ENCODE measurements at places on chromosomes 16 and 17. TPM values are rescaled to one million over a fixed set of nuclear protein-coding genes. Genes with fewer than 3 reads are reported as not detected.

Gene PRAC1
- not detected for total RNA-seq

Gene BCAR1
- total RNA-seq: 21.7 TPM

Gene LRRC59
- total RNA-seq: 89.5 TPM

Gene ALOX12B
- total RNA-seq: not detected

Gene CLDN7
- total RNA-seq: 0.34 TPM

Gene ARL5C
- total RNA-seq: not detected

Gene NME3
- total RNA-seq: 1.6 TPM

Gene ENPP7
- total RNA-seq: not detected

Gene KRT37
- total RNA-seq: not detected

Gene NOG
- total RNA-seq: 20.3 TPM

Gene KCNJ12
- 0.20 TPM for total RNA-seq

Gene TMEM235
- total RNA-seq: 0.10 TPM

Gene IL17C
- total RNA-seq: not detected

Gene CCL5
- total RNA-seq: not detected

Gene GID4
- 39.6 TPM for total RNA-seq

Gene P2RX5
- total RNA-seq: 3.0 TPM

Gene WFIKKN2
- total RNA-seq: not detected

Gene EXOC3L1
- 2.0 TPM for total RNA-seq
